NCI-H1930 (cell line): ENCODE measurements at places on chromosomes 4 and X.

GRCh38 chr4:173477016-173477415 is 53.0 kb downstream of the HAND2 start:
- no peak for DNase-seq

DNA sequence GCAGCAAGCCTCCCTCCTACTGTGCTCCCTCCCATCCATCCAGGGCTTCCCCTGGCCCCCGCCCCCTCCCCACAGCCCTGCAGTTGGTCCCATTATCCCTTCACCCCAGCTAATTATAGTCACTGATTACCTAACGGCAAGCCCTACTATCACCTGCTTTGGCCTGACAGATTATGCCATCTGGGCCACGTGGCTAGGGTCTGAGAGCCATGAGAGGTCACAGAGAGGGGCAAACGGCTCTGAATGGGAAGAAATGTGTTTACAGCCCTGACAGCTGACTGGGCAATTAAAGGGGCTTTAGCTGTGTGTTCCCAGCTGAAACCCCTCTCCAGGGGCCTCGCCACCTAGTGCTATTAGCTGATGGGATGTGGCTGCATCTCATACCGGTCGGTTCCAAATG is 134.4 kb upstream of the CPEB2 start:
- no peak for DNase-seq

- no peak for DNase-seq
Observed at GRCh38 chr4:152831416-152831815, 51.7 kb downstream of the ARFIP1 start.

- DNase-seq, result no peak
Observed at GRCh38 chrX:17292111-17292527, 82.9 kb upstream of the NHS start.

DNA sequence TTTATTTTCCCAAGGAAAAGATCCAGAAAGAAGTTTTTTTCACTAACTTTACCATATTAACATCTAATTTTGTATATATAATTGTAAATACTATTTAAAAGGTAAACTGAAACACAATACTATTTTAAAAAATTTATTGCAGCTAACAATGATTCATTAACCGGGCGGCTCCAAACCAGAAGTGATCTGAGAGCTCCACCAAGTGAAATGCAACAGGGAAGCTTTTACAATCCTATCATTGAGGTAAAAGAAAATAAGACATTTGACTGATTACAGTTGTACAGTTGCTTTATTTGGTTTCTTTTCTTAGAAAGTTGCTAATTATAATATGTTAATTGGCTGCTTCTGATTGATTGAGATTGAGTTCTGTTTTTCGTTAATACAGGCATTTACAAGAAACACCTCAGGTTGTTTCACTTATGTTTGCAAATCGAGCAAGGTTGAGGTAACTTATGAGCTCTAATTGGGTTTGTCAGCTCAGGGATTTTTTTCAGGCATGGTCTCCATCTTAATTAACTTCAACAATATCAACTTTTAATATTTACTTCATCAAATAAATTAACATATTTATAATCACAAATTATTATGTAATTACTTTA is 220.2 kb upstream of the UGT8 start:
- DNase-seq, result peak; percentile 11

DNA sequence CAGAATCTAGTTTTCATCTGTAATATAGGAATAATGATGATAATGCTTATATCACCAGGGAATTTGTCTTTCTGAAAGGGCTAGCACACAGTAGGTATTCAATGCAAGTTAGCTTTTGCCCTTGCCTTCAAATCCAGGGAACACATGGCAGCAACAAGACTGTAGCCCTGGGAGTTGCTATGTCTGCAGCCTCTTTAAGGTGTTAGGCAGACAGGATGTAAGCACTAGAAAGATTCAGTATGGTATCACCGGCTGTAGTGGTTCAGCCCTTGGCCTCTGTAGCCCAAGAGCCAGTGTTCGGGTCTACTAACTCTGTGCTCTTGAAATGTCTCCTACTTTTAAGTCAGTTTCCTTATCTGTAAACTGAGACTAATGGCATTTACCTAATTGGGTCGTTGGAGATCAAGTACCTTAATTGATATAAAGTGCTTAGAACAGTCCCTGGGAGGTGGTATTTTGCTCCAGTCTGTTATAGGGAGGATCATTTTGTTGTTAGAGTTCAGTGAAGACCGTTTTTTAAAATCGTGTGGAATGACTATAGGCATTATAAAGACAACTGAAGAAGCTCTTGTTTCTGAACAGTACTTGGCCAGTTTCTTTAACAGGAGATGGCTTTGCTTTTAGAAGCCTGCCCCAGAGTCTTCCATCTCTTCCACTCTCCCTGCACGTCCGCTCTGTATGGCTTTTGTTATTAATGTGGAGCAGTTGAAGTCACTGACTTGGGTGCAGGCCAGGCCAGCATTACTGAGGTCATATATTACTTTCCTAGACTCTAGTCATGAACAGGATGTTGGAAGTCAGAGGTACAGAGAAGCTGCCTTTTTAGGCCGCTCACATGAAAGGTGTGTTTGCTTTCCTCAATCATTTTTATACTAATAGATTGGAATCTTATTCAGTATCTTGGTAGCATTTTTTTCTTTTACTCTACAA is 44.8 kb downstream of the GAB1 start:
- no peak for DNase-seq

DNA sequence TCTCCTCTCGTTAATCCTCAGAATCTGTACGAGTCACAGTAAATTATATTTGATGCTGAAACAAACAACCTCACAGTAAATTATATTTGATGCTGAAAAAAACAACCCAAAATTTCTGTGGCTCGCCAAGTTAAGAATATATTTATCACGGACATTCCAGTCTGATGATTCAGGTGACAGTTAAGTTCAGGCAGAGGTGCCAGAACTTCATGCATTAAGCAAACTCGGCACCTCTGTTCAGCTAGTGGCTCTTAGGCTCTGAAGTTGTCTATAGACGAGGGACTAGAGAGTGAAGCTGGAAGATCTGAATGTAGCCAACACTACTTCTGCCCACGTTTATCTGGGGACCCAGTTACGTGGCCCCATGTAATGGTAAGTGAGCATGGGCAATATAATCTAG is 132.2 kb upstream of the AGA start:
- DNase-seq, result no peak

- DNase-seq, result no peak
Observed at GRCh38 chrX:39559229-39559628, 538.5 kb downstream of the BCOR start.

GRCh38 chr4:184420881-184421416 is 53.4 kb downstream of the IRF2 start:
- DNase-seq, result no peak

DNA sequence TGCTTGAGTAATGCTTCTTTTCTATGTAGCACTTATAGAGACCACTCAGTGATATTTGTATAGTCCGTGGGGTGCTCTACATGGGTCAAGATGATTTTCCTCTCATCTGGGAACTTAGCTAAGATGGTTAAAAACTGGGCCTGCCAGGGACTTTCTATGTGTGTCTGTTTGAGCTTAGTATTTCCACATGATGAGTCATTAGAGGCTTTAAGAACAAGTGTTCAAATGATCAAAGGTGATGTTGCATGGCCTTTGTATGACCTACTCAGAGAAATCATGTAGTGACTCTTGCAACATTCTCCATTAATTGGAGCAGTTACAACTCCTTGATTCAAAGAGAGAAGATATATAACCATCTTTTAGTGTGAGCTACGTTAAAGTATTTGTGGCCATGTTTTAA is 1480.5 kb upstream of the IGFBP7 start:
- DNase-seq, result no peak

- no peak for DNase-seq
Observed at GRCh38 chrX:74835566-74835965, 89.7 kb downstream of the NEXMIF start.

DNA sequence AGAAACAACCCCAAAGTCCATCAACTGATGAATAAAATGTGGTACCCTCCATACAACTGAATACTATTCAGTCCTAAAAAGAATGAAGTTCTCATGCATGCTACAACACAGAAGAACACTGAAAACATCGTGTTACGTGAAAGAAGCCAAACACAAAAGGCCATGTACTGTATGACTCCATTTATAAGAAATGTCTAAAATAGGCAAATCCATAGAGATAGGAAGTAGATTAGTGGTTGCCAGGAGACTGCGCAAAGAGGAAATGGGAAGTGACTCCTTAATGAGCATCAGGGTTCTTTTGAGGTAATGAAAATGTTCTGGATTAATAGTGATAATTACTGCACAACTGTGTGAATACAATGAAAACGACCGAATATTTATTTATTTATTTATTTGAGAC is 23.4 kb downstream of the FBXW7 start:
- DNase-seq, result no peak

DNA sequence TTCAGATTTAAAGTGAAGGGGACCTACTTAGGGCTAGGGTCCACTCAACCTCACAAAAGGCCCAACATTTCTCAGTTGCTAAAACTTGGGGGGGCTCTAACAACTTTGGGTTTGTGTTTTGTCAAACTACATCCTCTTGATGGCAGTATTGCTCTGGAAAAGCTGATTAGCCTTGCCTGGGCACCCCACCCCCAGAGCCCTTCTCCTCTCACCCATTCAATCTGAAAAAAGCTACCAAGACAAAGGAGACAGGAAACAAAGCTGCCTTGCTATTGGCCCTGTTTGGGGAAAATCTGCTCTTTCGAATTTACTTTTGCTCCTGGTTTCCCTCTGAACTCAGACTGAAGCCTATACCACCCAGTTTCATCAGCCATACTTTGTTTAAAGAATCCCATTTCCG is 195.2 kb upstream of the STK26 start:
- no peak for DNase-seq

DNA sequence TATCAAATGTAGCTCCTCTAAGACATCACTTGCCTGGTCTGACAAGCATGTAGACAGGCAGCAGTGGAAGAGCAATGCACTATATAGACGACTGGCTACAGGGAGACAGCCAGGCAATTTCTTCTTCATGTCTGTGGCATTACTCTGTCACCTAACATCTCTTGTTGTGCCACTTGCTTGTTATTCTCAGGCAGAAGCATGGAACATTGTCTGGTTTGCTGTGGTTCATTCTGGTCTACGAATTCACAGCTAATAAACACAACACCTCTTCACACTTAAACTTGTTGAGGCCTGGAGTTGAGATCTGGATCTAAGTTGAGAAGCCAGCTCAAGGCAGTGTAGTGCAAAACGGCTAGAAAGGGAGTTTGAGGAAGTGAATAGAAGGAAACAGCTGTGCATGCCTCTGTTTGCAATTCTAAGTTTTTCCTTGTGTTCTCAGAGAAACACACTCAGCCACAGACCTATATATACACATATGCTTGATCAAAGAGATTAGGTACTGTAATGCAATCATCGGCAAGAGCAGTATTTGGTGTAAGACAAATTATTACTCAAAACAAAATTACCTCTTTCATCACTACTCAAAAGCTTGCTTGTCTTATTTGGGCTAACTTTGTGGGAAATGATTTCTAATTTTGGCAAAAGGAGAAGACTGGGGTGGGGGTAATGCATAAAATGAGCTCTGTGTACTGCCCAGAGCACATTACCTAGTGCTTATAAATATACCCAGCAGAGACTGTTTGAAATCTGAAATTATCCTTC is 243.8 kb downstream of the PPP3CA start:
- DNase-seq, result no peak

GRCh38 chrX:11464836-11465463 is 171.7 kb downstream of the AMELX start:
- no peak for DNase-seq

GRCh38 chr4:101865501-101866062 is 75.1 kb downstream of the BANK1 start:
- DNase-seq, result no peak

DNA sequence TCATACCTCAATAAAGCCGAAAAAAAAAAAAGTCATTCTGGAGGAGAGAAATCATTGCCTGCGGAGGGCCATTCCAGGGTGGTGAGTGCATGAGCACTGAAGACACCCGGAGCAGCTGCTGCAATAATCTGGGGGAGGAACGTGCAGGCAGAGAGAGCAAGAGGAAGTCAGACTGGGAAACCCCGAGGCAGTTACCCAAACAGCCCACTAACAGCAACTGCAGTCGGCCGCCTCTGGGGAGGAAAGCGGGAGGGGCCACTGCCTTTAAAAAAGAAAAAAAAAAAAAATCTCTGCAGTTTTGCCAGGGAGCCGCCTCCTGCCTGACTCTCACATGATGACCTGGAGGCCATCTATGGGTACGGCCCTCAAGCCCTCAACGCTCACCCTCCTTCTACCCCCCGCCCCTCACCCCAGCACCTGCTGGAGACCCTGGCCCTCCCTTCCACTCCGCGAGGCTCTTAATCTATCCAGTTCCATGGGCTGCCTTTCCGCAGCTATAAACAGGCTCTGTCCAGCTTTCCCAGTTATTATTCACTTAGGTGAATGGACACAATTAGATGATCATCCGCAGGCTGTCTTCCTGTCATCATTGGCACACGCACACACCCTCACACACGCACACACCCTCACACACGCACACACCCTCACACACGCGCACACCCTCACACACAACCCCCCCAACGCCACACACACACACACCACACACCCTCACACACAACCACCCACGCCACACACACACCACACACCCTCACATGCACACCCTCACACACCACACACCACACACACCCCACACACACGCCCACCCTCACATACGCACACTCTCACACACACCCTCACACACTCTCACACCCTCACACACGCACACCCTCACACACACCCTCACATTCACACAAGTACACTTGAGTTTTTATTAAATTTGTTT is 3.4 kb upstream of the AVPR2 start:
- no peak for DNase-seq

DNA sequence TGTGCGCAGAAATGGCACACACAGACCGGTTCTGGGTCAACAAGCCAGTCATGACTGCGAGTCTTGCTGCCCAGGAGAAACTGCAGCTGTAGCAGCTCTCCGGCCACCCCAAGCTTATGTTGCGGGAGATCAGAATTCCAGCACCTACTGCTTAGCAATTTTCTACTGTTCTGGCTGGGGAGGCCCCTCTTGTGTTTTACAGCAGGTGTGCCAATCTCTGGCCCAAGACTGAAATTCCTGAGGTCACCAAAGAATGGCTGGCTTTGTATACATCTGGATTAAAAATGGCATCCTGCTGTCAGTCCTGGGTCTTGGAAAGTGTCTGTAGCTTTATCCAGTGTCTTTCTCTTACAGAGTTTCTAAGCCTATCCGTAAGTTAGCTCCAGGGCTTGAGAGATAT is 68.9 kb upstream of the TRAM1L1 start:
- no peak for DNase-seq

- DNase-seq, result no peak
Observed at GRCh38 chrX:80648023-80648422, 161.7 kb downstream of the BRWD3 start.

DNA sequence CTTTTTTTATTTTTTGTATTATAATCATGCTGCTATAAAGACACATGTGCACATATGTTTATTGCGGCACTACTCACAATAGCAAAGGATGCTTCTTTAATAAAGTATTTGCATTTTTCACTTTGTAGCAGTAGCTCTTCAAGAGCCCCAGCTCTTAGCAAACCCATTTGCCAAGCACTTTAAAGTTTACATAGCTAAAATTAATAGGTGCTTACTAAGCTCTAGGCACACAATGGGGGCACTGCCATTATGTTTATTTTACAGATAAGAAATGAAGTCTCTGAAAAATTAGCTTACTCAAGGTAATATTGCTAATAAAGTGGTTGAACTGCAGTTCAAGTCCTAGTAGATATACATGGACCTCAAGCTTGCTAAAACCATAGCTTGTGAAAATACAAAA is 230.3 kb upstream of the ARHGAP24 start:
- DNase-seq, result no peak

GRCh38 chr4:4437798-4438470 is 51.0 kb downstream of the NSG1 start:
- DNase-seq, result no peak

GRCh38 chr4:175412746-175413145 is 399.3 kb downstream of the GPM6A start:
- DNase-seq, result no peak
